ENCODE measurements at places on chromosomes 12 and 14. TPM values are rescaled to one million over a fixed set of nuclear protein-coding genes. Genes with fewer than 3 reads are reported as not detected.

- no peak for DNase-seq
Observed at GRCh38 chr14:61493239-61493638, 171.9 kb downstream of the PRKCH start.

DNA sequence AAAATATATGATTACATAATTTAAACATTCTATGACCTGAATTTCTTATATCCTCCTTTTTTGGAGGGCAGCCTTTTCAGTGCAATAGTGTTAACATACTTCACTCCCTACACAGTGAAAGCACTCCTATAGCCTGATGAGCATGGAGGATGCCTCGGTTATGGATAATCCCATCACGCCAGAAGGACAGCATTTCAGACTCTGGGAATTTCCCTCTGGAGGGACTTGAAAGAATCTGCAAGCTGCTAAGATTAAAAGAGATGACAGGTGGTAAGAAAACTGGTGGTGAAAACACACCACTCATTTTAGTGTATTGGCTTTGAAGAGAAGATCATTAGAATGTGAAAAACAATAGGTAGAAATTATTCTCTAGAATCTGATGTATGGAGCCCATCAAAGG, 99.3 kb upstream of the LMNTD1 start:
- no peak for DNase-seq

PPP1R3E gene
- polyA plus RNA-seq, result 20.5 TPM

GRCh38 chr12:120421701-120422100, 16.2 kb upstream of the COX6A1 start:
- no peak for DNase-seq

- no peak for DNase-seq
Observed at GRCh38 chr14:100348784-100349685, 25.9 kb downstream of the SLC25A47 start.

All from renal pelvis (tissue), 12 donors.